ENCODE measurements at places on chromosomes 4 and X.

GRCh38 chrX:153327561-153327960 is 6.0 kb upstream of the PNMA6F start:
- DNase-seq = no peak

DNA sequence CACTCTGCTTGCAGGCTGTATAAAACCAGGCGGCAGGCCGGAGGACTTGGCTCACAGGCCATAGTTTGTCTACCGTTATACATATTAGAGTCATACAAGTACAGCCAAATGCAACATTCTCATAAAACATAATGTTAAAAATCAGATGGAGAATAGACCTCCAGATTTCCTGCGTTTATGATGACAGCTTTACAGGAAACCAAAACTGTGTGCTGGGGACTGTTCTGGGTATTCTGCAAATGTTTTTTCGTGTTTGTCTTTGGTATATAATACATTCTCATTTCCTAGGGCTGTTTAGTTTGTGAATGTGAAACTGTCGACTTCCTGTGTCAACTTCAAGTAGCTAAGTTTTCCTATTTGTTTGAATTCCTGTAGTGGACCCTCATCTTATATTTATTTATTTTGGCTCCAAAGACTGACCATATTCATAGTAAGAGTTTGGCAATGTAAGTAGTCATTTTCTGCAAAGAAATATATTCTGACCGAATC is 79.5 kb upstream of the FAM9C start:
- DNase-seq = no peak

GRCh38 chr4:124435274-124435950 is 277.1 kb downstream of the ANKRD50 start:
- no peak for DNase-seq

GRCh38 chrX:108558217-108558616 is 118.6 kb downstream of the COL4A5 start:
- no peak for DNase-seq
